MCF 10A (cell line): ENCODE measurements at places on chromosomes 12 and 14.

- DNase-seq: peak; percentile 24
Observed at GRCh38 chr12:43891856-43892574, 56.1 kb downstream of the TMEM117 start.

DNA sequence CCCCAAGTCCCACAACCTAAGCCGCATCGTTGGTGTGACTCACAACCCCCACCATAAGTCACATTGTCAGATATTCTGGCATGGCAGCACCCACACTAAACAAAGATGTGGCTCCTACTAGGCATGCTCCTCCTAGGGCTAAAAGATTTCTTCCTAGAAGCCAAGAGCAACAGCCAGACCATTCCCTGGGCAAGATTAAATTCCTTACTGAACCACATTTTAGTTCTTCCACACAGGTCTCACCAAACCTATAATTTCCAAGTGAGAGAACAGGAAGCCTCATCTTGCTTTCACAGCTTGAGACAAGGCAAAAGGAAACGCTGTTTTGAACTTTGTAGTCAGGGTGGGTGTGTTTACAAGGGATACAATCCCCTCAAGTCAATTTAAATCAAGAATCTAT lies 632.8 kb downstream of the DIO2 start:
- no peak for DNase-seq

DNA sequence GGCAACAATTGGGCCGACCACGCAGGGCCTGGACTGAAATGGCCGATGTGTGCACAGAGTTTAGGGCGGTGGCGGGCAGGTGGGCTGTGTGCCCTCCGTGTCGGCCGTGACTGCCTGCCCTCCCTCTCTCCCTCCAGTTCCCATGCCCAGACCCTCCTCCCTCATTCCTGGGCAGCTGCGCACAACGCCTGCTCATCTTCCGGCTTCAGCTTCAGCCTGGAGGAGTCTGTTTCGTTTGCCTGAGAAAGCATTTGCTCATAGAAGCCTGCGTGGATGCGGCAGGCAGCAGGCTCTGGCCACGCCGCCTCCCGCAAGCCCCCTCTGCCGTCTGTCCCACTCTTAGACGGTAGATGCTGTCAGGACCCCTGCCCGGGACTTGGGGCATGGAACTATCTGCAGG lies 47.3 kb upstream of the FZD10 start:
- no peak for DNase-seq

DNA sequence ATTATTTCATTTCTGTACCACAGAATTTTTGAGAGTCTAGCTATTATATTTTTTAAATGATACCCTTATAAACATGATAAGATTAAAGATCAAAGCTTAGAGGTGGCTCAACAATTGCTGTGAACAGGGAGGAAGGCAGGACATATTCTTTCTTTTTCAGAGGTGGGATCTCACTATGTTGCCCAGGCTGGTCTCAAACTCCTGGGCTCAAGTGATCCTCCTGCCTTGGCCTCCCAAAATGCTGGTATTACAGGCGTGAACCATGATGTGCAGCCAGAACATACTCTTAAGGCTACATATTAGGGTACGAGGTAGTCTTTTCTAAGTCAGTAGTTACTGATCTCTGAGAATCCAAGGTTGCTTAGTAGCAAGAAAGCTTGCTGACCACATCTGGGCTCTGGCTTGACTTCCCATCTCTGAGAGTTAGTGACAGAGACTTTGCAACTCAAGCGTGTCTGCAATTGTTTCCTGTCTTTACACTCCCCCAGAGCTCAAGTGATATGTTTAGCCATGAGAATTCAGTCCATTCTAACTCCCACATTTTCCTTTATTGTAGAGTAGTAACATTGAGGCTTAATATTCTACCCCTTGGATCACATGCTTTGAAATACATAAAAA lies 8.6 kb downstream of the RAB5B start:
- DNase-seq: no peak

- DNase-seq: no peak
Observed at GRCh38 chr14:61281948-61282275, 774 bp upstream of the TMEM30B start.

DNA sequence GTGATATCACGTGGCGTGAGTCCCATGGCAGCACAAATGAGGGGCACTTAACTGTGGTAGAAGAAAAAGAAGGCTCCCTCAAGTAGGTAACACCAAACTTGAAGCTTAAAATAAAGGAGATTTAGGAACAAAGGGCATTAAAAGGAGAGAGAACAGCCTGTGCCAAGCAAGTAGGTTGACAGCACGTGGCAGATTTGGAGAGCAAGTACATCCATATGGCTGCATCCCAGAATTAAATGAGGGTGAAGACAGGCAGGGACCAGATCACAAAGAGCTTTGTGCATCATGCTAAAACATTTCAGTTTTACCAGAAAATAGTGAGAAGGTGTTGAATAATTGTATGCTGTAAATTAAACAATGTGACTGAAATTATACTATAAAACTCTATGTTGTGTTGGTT lies 32.8 kb downstream of the KCNMB4 start:
- no peak for DNase-seq

DNA sequence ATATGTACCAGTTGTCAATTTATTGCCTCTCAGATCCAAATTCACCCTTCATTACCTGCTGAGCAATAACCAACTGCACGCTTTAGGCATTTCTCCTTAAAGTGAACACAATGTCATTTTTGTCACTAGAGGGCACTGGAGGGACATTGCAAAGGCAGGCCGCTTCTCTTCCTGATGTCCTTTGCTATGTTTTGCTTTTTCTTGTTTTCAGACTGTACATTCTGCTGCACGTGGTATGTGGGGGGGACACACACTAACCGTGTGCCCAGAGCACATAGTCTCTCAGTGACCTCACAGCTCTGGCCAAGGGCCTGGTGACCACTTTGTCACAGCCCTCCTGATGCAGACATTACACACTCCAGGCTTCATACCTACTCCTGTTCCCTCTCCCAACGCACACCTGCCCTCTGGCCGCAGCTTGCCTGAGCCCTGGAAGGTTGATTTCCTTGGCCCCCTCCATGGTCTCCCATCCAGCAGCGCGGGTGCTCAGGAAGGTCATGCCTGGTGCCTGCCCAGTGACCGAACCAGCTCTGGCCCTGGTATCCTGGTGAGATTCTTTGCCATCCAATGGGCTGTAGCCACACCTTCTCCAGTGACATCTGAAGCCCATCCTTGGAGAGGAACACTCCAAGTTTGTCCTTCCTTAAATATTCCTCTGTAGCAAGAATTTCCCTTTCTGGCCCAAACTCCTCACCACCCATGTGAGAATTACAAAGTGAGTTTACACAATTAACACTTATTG lies 39.9 kb downstream of the MYO1H start:
- DNase-seq: peak; percentile 27

DNA sequence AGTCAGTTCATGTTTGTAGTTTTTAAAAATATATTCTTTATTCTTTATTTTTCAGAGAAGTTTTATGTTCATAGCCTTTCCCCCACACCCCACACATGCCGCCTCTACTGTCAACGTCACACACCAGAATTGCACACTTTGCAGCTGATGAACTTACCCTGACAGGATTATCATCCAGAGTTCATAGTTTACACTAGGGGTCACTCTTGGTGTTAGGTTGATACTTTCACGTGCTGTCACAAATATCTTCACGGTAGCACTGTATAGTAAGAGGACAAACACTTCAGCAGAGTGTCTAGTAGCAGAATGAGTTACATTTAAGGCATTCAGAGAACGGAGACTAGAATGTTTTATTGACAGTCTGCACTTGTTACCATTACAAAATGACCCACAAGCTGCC lies 5.1 kb downstream of the DPPA3 start:
- DNase-seq: peak; percentile 35

GRCh38 chr12:110039085-110039807 lies 9.1 kb downstream of the C12orf76 start:
- peak; percentile 88 for DNase-seq

GRCh38 chr14:71607056-71607455 lies 325.2 kb upstream of the RGS6 start:
- no peak for DNase-seq
